ENCODE measurements at places on chromosomes 2 and 18.

DNA sequence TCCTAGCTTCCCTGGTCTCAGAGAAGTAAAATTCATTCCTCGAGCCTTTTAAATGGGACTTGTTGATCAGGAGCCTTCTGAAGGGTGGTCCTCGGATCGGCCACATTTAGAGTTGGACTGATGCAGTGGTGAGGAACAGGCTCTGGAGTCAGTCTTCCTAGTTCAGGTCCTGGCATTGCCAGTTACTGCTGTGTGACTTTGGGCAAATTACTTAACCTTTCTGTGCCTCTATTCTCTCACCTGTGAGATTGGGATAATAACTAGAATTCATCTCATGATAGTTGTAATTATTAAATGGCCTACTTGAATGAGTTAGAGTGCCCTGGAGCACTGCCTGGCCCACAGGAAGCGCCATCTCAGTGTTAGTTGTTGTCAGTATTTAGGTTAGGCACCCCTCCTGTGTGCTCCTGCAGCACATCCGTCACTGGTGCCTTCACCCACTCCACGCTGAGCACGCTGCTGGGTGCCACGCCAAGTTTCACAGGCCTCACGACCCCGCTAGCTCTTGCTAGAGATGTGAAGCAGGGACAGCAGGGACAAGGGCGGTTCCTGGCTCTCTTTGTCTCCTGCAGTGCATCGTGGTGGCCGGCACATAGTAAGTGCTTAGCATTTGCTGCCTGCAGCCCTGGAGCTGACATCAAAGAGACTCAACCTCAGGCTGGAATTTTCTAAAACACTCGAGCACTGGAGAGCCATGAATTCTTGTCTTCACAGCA, 122.9 kb downstream of the FAM210A start:
- DNase-seq = no peak

DNA sequence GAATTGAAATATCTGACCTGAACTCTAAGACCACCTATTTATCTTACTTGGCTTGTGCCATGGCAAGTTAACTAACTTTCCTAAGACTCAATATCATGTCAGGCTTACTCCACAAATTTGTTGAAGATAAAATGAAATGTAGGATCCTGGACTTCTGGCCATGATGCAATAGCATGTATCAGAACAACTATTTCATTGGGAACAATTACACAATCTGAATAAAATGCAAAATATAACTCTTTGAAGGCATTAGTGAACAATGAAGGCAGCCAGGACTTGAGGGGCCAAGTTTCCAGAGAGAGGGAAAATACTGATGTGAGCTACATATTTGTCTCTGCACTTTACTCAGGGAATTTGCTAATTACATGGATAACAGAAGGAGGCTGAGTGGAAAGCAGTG, 476.5 kb upstream of the ACVR2A start:
- no peak for DNase-seq

DNA sequence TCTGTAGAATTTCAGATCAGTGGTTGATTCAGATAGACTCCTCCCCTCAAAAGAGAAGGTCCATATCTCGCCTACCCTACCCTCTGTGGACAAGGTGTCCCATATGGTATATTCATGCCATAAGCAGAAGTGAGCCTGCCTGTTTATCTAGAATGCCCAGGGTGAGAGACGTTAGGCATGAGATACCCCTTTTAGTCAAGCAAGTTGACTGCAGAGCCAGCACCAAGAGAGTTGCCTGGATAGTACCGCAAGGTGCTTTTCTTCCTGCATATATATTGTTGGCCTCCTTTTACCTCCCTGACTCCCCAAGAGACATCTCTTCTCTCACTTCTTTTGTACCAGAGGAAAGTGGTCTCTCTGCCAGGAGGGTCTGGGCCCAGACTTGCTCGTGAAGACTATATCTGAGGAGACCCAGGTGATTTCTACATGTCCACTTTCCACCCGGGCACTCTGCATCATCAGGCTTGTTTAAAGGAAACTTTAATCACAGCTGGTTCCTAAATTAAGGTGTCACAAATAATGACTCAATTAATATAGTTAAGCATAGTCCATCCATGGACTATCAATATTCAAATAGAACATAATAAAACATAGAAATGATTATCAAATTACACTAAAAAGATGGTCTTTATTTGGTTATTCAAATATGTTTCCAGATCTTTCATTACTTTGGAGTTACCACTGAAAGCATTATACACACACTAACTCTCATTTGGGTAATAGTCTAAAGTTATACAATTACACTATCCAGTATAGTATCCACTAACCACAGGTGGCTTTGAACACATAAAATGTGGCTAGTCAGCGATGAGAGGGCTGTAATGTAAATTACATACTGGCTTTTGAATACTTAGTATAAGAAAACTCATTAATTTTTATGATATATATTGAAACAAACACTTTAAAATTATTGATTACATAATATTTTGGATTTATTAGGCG, 4.1 kb downstream of the ITGA4 start:
- DNase-seq = peak; percentile 1

- no peak for DNase-seq
Observed at GRCh38 chr2:178230396-178230795, 36.1 kb downstream of the OSBPL6 start.

DNA sequence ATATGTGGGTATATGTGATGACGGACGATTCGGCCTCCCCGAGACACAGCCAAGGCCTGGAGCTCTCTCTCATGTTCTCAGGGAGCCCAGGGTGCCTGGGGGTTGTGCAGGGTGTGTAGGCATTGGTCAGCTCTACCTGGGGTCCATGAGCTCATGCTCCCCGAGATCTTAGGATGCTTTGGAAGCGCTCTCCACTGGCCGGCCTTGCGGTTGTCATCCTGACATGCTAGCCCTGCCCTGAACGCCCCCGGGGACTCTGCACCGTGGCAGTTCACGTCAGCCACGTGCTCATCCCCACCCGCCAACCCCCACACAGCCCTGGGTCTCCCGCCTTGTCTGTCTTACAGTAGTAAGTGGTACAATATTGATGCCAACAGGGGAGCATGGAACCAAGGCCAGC, 67.8 kb downstream of the RTP5 start:
- DNase-seq = no peak

GRCh38 chr2:62724106-62724505, 18.6 kb downstream of the EHBP1 start:
- no peak for DNase-seq

DNA sequence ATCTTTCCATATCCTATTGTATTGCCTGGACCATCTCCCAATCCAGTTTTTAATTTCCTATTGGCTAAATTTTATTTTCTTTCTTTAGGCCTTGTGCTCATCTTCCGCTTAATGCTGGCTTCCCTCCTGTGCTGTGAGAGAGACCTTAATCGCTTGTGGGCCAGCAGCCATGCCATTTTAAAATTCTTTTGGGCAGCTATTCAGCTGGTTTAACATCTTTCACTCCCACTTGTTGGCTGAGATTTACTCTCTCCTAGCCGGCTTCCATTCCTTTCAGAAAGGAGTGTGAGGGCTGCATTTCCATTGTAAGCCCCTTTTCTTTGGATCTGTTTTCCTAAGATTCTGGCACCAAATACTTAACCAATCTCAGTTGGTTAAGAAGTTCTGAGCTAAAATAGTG, 140.9 kb upstream of the RASGRP3 start:
- DNase-seq = no peak

DNA sequence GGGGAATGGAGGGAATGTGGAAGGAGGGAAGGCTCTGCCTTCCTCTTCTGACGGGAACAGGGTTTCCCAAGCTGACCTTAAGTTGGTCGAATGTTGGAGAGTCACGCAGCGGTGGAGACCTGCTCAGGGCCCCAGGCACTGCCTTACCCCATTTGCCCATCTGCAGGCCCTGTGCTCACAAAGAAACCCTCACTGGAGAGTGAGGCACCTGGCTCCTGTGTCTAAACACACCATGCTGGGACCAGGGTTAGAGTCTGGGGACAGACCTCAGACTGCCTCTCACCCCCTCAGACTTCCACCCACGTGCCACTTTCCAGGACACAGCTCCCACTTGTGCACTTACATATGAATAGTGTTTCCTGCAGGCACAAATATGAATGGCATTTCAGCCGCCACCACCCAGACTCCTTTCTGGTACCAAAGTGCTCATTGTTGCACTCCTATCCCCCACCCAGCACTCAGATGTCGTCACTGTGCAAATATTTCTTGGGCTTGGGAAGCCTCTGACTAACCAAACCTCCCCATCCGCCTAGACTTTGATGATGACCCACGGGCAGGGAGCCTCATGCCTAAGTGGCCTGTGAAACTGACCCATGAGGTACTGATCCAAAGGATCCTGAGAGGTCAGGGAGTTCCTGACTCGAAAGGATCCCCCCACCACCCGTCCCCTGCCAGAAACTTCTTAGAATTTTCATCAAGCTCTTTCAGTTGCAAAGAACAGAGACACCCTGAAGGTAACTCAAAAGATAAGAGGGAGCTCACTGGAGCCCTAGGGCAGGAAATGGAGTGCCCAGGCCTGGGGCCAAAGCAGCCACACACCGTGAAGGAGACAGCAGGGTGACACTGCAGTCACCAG, 78.3 kb downstream of the STPG4 start:
- no peak for DNase-seq

DNA sequence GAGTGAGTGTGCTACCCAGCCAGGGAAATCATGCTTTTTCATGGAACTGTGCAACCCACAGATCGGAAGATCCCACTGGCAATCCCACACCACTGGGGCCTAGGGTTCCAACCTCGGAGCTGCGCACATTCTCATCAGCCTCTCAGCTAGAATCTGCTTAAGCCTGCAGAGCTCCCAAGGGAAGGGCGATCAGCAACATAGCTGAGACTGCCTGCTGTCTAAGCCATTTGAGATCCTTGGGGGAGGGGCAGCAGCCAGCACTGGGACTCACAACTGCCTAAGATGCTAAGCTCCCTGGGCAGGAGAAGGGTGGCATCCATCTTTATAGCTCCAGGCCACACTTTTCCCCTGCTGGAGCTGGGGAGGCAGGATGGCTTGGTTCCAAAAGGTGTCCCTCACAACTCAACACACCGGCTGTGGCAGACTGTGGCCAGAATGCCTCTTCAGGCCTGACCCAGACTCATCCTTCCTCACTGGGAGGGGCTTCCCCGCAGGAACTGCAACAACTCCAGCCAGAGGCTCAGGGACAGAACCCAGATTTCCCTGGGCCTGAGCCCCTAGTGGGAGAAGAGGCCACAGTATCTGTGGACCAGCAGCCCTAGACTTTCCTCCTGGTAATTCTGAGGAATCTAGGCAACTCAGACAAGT, 1133.3 kb upstream of the PIK3C3 start:
- DNase-seq = no peak

GRCh38 chr2:181743723-181744031, 63.4 kb upstream of the NEUROD1 start:
- DNase-seq = no peak

- DNase-seq = no peak
Observed at GRCh38 chr2:96499061-96499960, 5.8 kb downstream of the NEURL3 start.

- no peak for DNase-seq
Observed at GRCh38 chr2:45470531-45470930, 140.5 kb downstream of the SRBD1 start.

GRCh38 chr2:176658708-176659107, 389.5 kb downstream of the MTX2 start:
- DNase-seq = no peak
